MCF 10A (cell line): ENCODE measurements at places on chromosomes 12 and 14.

DNA sequence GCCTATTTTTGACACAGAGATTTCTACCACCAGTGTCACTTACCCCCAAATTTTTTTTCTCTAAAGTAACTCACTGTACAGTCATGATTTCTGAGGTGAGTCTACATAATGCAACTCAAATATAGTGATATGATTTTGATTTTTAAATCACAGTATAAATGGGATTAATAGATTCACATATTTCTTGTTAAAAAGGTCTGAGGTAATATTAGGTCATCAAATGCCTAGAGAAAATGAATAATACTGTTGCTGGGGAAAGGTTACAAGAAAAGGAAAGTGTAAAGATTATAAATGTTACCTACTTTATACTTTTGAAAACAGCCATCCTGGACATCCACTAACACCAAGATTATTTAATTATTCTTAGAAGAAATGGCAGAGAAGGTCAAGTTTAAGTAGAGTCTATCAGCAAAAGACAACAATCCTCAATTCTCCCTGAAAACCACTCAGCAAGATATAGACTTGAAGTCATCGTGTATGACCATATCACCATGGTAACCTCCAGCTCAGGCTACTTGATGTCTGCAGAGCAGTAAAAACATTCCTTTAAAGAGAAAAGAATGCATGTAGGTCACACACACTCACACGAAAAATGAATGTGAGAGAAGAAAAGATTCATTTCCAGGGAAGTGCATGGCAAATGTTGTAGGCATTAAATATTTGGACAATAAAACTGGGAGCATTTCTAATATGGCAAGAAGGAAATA, 58.7 kb downstream of the CCDC59 start:
- DNase-seq = no peak

- no peak for DNase-seq
Observed at GRCh38 chr14:56237398-56237797, 119.2 kb downstream of the PELI2 start.

- no peak for DNase-seq
Observed at GRCh38 chr12:7666595-7666994, 887 bp upstream of the APOBEC1 start.

DNA sequence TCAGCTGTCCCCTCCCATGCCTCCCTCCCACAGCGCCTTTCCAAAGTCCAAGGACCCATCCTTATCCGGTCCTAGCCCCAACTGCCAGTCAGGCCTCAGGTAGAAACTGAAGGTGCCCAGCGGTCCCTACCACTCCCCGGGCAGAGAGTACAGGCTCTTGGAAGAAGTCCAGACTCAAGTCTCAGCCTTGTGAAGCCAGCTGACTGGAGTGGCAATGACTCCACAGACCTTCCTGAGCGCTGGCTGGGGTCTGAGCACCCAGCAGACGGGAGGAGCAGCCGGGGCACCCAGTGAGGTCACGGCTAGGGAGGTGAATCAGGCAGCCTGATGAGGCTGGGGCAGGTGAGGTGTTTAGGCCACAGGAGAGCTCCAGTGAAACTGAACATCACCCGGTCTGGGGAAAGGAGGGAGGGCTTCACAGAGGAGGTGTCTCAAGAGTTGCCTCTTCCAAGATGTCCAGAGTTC, 60.0 kb downstream of the ITPK1 start:
- no peak for DNase-seq

DNA sequence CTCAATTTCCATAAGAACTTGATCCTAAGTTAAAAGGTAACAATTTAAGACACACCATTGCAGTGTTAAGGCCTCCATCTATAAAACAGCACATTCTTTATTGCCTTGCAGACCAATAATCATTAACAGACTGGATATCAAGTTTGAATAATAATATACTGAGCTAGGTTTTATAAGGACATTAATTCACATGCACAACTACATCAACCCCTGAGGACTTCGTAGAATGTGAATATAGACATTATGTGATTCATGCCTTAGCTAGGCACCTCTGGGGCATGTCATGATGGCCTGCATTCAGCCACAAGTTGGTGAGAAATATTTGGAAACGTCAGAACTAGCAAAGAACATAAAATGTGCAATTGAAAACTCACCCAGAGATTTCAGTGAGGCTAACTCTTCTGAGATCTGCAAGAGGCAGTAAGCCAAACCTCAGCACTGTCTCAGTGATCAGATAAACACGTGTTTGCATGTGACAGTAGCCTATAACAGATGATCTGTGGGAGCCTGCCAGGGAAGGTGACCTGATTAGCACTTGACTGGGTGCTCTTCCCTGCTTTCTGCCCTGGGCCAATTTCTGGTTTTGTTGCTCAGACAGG, 492.2 kb downstream of the FLRT2 start:
- no peak for DNase-seq

DNA sequence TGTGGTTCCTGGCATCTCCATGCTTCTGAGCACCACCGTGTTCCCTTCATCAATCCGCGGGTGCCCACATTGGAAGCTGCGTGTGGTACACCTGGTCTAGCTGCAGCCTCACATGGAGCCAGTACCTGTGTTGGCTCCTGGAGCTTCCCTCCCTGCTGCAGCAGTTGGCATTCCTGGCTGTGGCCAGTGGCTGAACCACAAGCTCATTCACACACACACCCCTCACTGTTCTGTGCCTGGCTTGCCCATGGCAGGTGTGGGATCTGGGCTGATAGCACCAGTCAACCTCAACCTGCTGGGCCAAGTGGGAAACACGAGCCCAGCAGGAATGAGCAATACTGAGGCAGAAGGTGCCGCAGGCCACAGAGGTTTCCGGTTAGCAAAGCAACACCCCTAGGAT, 256.2 kb upstream of the LRFN5 start:
- no peak for DNase-seq

GRCh38 chr14:63078569-63078968, 33.3 kb upstream of the KCNH5 start:
- no peak for DNase-seq

GRCh38 chr14:22650960-22651521, 6.9 kb upstream of the OR6J1 start:
- peak; percentile 40 for DNase-seq

DNA sequence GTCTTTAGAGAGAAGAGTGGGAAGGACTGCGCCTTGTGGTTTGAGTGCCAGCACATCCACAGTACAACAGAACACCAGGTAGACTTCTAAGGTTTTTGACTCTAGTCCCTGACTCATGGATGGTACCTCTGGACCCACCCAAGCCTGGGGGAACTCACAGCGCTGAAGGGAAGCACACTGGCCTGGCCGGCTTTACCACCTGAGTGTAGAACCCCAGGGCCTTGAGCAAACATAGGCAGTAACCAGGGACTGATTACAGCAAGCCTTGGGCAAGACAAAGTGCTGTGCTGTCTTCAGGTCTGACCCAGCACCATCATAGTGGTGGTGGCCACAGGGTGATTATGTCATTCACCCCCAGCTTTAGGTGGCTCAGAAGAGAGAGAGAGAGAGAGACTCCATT, 17.2 kb downstream of the EML5 start:
- no peak for DNase-seq

GRCh38 chr12:74559728-74560127, 22.1 kb downstream of the ATXN7L3B start:
- no peak for DNase-seq

DNA sequence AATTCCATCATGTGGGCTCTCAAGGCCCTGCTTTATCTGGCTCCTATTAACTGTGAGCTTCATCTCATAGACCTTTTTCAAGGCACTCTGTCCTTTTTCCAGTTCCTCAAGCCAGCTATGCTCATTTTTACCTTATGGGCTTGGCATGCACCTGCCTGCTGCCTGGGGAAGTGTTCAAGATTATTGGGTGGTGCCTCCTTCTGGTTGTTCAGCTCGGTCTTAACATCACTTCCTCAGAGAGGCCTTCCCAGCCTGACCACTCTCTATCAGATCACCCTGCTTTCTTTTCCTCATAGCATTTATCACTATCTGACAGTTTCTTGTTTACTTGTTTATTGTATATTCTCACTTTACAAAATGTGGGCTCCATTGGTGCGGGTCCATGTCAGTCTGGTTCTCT, 141.3 kb downstream of the PTPRR start:
- no peak for DNase-seq

DNA sequence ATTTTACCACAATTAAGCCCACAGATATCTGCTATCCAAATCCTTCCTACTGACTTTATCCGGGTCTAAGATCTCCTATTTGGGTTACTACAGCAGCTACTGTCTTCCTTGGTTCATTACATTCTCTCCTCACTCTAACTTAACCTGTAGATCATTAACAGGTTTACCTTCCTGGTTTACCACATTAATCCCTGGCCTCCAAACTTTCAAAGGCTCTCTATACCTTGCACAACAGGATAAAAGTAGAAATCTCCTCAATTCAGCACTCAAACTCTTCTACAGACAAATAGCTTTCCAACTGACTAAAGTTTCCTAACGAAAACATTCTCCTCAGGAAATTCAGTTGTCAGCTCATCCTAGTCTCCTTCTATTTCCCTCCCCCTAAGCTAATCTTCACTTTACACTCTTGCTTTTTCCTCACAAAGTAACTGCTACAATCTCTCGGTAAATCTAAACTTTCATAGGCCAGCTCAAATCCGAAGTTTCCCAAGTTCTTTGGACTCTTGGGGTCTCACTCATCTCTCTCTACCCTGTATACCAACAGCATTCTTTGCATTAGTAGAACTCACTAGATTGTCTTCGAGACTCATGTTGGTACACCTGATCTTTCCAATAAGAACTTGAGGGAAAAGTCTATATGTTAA, 2.7 kb downstream of the BTBD7 start:
- no peak for DNase-seq

GRCh38 chr14:36805131-36805559, 143.5 kb downstream of the PAX9 start:
- no peak for DNase-seq

DNA sequence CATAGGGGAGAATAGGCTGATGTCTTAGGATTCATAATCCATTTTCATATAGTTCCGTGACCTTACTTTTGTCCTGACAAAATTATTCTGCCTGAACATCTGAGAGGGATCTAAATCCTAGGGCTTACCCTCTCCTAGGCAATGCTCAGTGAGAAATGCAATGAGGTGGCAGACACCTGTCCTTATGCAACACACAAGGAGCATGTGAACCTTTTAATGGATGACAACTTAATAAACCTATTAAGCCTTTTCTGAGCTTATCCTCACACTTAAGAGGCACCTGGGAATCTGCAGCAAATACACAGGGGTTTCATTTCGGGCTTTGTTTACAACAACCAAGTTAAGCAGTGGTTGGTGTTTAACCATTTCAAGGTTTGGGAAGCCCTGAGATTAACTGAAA, 24.6 kb downstream of the SINHCAF start:
- DNase-seq = no peak

DNA sequence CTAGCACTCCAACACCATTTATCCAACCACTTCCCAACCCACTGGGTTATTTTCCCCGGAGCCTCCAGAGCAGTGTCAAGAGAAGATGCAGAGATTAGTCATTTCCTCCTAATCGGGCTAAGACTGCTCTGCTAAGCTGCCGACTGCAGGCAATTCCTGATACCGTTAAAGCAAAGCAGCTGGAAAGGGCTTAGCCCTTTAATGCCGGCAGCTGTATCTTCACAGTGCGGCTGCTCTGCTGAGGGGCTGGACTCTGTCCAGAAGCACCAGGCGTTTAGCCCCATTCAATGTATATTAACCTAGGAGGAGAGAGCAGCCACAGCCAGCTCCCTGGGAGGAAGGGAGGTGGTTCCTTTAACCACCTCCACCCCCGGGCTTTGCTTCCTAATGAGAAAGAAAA, 11.1 kb downstream of the AQP6 start:
- DNase-seq = peak; percentile 45

- DNase-seq = peak; percentile 38
Observed at GRCh38 chr14:69346710-69347109, 51.4 kb downstream of the ERH start.

- DNase-seq = no peak
Observed at GRCh38 chr14:101827286-101827685, 65.8 kb downstream of the PPP2R5C start.

- no peak for DNase-seq
Observed at GRCh38 chr14:52154992-52155650, 86.3 kb upstream of the NID2 start.

- peak; percentile 52 for DNase-seq
Observed at GRCh38 chr12:59780605-59781135, 184.8 kb downstream of the SLC16A7 start.

DNA sequence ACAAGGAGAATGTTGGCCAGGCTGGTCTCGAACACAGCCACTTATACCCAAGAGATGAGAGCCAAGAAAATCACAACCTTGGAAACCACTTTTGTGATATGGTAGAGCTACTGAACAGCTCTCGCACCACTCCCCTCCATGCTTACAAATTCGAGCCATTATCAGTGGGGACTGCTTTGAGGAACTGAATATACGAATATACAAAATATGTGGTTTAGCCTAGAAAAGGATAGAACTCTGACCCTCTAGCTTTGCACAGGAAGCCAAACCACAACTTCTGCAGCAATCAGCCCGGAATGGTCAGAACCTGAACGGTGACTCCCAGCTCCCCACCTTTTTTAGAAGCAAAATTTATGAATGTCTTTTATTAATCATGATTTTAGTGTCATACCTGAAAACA, 129.8 kb upstream of the TMEM132C start:
- DNase-seq = no peak

DNA sequence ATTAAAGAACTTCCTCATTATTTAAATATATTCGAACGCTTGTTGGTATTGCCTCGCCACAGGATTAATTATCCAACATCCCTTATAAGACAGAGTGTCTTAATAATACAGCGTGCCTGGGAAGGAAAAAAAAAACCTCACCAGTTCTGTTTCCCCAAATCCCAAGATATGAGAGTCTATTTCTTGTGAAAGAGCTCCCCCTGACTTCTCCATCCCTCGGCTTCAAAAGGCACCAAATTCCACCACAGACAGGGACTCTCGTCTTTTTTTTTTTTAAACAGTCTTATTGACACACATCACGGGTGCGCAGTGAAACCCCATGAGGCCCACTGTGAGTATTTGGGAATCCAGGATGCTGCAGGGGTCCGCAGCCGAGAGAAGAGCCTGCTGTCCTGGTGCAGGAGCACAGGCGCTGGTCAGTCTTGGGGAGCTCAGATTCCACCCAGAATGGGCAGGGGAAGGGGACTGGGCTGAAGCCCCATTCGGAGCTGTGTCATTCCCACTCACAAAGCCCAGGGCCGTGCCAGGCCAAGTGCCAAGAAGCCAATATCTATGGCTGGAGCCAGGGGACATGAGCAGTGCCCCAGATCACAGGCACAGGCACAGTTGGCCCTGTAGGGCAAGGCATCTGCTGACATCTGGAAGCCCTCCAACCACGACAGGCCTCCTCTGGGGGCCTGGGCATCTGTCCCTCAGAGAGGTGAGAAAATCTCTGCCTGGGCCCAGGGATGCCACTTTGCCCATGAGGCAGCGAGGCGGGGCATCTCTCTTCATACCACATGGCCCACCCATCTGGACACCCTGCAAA, 71.9 kb downstream of the BCL11B start:
- DNase-seq = peak; percentile 15
